Smooth muscle cell of the pulmonary artery (primary cell): ENCODE measurements at places on chromosomes 11 and 22. TPM values are rescaled to one million over a fixed set of nuclear protein-coding genes. Genes with fewer than 3 reads are reported as not detected.

Gene MRGPRX3
- not detected in 2 replicates for total RNA-seq

Gene GLB1L2
- 0.03 and 0.39 TPM in 2 replicates for total RNA-seq

Gene CASP12
- not detected in 2 replicates for total RNA-seq

Gene NAALADL1
- 22.0 and 26.3 TPM in 2 replicates for total RNA-seq

Gene DLG2
- total RNA-seq = 1.6 and 1.9 TPM in 2 replicates

Gene OR4A15
- not detected in 2 replicates for total RNA-seq
